ENCODE measurements at places on chromosomes 1 and 21.

GRCh38 chr1:169568497-169568896 lies 17.8 kb downstream of the F5 start:
- no peak for DNase-seq

GRCh38 chr1:20059847-20060246 lies 10.1 kb upstream of the PLA2G5 start:
- DNase-seq: no peak

GRCh38 chr21:31090376-31090775 lies 52.1 kb upstream of the KRTAP19-8 start:
- DNase-seq: no peak

DNA sequence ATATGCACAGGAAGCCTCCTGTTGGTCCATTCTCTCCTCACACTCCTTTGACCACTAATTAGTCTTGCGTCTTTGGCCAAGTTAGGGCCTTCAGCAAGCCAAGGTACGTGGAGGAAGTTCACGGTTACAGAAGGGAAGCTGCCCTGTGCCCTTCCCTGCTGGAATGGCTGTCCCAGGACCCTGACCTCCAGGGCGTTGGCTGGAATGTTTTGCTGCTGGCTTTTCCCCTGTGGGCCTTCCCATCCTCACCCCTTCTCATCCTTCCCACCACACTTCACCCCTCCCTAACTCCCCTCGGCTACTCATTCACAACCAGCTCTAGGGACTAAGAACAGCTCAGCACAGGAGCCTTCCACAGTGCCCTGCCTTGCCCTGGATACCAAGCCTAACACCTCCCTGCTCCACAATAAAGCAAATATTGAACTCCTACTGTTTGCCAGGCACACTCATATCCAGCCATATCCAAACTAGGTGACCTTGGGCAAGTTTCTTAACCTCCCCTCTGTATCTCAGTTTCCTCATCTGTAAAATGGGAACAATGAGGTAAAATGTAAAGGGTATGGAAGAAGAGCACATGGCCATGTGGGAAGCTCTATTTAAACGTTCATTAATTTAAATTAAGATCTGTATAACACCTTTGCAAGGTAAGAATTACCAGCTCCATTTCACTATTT lies 8.8 kb upstream of the CDCP2 start:
- DNase-seq: no peak

DNA sequence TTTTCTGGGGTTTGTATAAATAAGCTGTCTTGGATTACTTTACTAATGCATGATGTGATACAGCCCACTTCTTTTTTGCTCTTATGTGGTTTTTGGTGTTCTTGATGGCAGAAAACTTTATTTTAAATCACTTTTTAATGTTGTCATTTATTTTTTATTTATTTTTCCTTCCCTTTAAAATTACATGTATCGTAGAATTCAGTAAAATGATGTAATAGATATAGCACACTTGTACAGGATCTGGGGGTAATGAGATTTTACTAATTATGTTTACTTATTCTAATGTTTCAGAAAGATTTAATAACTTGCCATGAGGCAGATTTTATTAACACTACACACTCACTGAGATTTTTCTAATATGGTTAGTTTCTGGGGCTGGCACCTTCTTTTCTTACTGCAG lies 701 bp upstream of the B3GALT2 start:
- DNase-seq: no peak

DNA sequence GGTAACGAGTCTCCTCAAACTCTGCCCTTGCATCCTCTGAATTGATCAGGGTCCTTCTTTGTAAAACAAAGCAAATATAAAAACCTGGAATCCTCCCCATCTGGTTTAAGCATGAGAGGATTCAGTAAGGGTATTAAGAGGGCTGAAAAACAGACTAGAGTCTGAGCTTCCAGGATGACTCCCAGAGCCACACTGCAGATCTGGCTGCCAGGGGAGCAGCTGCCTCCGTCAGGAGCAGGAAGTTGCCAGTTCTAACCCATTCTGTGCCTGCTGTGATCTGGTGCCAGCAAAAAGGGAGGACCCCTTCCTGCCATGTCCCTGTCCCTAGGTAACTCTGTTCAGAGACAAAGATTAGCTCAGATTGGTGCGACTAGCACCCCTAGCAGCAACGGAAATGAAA lies 27.5 kb downstream of the SERTAD4 start:
- DNase-seq: no peak

DNA sequence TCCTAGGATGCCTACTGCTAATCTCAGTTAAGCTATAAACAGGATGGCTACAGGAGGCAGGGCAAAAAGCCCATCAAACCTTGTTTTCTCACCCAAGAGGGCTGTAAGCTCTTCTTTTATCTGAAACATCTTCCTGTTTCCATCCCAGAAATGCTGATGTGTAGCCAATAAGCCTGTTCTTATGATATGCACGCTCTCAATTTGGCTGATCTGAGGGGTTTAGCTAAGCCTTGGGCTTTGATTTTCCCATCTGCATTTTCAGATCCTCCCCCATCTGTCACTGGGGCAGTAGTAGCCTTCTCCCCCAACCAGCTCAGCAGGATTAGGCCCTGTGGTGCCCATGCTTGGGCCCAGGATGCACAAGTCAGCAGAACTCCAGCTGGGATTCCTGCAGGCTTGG lies 105.0 kb downstream of the BRINP2 start:
- DNase-seq: no peak

DNA sequence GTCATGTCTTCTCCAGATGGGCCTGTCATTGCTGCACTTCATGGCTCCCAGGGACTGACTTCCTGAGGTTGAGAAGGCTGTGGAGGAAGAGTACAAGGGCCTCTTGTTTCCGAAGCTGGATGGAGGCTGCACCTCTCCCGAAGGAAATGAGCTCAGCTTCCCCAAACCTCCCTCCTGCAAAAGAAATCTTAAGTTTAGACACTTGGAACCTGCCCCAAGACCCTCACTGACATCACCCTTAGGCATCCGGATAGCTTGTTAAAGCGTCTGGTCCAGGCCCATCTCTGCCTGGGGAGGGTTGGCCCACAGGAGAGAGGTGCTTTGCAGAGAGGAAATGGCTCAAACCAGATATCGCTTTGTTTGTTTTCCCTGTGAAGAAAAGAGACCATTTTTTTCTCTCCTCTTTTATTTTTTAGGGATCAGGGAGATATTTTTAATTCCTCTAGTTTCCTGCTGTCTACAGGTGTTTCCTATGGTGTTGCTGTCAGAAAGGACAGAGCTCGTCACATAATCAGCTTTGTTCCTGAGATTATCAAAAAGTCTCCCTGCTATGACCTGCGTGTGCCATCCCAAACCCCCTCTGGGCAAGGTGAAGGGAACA lies 25.0 kb downstream of the RCSD1 start:
- no peak for DNase-seq

- DNase-seq: no peak
Measured at GRCh38 chr1:174786760-174787159, 213.0 kb upstream of the CACYBP start.

DNA sequence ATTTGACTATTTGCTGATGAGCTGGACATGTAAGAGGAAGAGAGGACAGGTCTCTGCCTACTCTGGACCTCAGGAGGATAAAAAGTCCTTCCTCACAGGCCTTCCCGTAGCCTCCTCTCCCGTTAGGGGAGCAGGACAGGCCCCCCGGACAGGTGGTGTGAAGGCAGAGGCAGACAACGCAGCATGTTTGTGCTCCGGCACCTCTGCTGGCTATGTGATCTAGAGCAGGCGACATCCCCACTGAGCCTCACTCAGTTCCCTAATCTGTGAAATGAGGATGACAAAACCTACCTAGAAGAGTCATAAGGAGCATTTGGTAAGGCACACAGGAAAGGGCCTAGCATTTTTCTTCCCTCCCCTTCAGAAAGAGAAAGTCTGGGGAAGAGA lies 34.8 kb downstream of the KIAA1614 start:
- no peak for DNase-seq

DNA sequence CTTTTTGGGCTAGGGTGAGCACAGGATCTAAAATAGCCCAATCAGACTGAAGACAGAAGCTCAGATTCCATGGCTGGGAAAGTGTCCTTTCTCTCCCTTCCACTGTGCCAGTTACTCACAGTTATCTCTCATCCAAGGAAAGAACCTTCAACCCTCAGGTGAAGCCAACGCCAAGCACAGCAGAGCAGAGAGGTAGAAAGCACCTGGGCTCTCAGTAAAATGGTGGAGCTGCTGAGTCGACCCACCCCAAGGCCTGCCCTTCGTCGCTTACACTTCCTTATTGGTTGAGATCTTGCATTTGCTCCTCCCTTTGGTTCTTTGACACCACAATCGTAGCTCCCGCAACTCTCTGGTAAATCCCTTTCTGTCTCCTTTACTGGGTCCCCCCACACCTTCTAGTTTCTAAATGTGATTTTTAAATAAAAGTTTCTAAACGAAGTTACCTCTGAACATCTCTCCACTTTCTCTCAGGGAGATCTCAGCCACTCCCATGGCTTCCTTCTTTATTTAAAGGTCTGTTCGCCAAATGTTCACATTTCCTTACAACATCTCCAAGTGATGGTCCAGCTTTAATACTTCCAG lies 27.5 kb upstream of the SLC30A1 start:
- DNase-seq: no peak

GRCh38 chr1:200411406-200412257 lies 1.8 kb upstream of the ZNF281 start:
- no peak for DNase-seq

DNA sequence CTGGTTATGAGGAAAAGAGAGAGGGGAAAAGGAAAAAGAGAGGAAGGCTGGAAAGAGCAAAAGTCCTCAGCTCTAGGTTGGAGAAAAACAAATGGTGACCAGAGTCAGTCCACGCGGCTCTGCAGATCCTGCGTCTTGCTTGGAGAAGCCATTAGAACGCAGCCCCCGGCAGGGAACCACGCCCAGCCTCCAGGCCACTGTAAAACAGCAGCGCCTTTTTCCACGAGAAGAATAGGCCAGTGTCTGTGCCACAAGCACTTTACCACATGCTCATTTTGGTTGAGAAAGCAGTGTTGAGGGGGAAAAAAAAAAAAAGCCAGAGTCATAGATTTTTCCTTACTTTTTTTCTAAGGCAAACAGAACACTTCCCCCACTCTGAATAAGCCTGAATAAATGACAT lies 846.9 kb upstream of the ADAMTS5 start:
- no peak for DNase-seq

- DNase-seq: no peak
Measured at GRCh38 chr1:1908506-1908791, 6.6 kb upstream of the CALML6 start.

All from SHP77 treated with DMSO at 0.1 percent for 48 hours (cell line).